Right atrium auricular region (tissue), 2 donors: ENCODE measurements at places on chromosomes 1 and 21. TPM values are rescaled to one million over a fixed set of nuclear protein-coding genes. Genes with fewer than 3 reads are reported as not detected.

DNA sequence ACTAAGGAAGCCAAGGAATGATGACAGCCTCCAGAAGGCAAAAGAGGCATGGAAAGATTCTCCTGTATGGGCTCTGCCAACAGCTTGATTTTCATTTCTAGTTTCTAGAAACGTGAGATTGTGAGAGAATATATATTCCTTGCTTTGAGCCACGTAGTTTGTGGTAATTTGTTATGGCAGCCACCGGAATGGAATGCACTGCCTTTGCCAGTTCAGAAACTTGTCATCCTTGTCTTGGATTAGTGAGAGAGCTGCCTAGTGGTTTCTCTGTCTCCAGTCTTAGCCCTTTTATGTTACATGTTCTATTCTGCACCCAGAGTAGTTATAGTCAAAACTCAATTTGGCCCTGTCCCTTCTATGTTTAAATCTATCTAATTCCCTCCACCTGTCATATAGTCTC, 216.0 kb upstream of the PTGFR start:
- no peak for DNase-seq
- no peaks in the 10 kb centered on the region for H3K4me1 ChIP-seq
- H3K27ac ChIP-seq: no peak overlapping the region
- H3K27me3 ChIP-seq: no peaks in the 10 kb centered on the region

The HSPG2 gene
- 557 TPM for total RNA-seq

- no peak for DNase-seq
- no peak overlapping the region for H3K4me3 ChIP-seq
- H3K27me3 ChIP-seq: no peaks in the 10 kb centered on the region
- H3K36me3 ChIP-seq: no peaks in the 10 kb centered on the region
These were observed 96.1 kb downstream of the KAZN start for GRCh38 chr1:14694589-14694988.

The PADI1 gene
- total RNA-seq: not detected

GRCh38 chr21:45599146-45599581, 44.4 kb upstream of the PCBP3 start:
- H3K27ac ChIP-seq: no peak overlapping the region
- no peaks in the 10 kb centered on the region for H3K36me3 ChIP-seq
- H3K27me3 ChIP-seq: no peaks in the 10 kb centered on the region
- H3K4me1 ChIP-seq: no peaks in the 10 kb centered on the region

The KRTAP19-3 gene
- total RNA-seq: not detected

The TDRD5 gene
- total RNA-seq: 0.20 TPM

DNA sequence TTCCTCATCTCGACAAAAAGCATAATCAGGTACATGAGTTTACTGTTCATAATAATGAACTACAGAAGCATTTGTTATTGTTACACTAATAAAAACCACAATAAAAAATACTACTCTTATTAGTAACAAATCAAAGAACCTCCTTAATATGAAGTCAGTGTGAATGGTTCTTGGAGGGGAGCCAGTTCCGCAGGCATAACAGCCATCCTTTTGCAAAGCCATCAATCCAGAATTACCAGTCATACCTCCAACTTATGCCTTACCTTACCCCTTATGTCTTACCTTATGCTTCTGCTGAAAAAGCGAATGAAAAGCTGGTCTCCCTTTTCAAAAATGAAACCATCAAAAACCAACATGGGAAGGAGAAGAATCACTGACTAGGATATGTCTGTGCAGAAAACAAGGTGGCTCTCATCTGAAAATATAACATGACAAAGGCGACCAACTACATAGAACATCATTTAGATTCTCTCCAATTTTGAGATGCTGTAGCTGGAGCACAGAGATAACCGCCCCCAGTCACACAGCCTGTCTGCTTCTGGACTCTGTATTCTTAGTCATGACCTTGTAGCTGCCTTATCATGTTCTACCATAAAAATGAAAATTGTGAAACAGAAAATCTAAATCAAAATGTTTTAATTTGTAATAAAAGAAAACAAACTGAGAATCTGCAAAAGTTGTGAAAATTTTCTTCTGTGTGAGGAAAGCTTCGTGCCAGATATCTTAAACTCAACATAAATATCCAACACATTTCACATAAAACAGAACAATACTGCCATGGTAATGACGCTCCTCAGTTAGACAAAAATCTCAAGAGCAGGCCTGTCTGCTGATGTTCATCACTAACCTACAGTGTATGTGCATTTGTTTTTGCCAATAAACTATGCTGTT, 438.2 kb downstream of the SMYD3 start:
- no peak overlapping the region for H3K27ac ChIP-seq
- H3K27me3 ChIP-seq: no peaks in the 10 kb centered on the region
- H3K4me3 ChIP-seq: no peak overlapping the region
- H3K36me3 ChIP-seq: no peaks in the 10 kb centered on the region

DNA sequence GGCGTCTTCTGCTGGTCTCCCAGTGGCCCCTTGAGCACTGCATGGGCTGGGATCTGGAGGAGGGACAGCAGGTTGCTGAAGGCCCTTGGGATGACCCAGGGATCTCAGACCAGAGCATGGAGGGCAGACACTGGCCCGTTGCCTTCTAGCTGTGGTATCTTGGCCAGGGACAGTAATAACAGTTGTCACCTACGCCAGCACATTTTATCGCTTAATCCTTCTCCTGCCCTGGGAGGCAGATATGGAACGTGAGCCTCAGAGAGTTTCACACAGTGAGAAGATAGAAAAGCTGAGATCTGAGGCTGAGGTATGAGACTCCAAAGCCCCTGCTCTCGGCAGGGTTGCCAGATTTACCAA, 40.1 kb upstream of the RD3 start:
- H3K4me1 ChIP-seq: peaks cover 18% of the 10 kb centered on the region
- DNase-seq: no peak
- H3K36me3 ChIP-seq: no peaks in the 10 kb centered on the region
- H3K27ac ChIP-seq: peak overlapping the region; percentile 20

The PIP5K1A gene
- total RNA-seq: 35.6 TPM

The FOXD3 gene
- 0.48 TPM for total RNA-seq

- H3K4me1 ChIP-seq: no peaks in the 10 kb centered on the region
- no peaks in the 10 kb centered on the region for H3K27me3 ChIP-seq
- no peak overlapping the region for H3K4me3 ChIP-seq
These were observed 323.5 kb downstream of the ZNF326 start for GRCh38 chr1:90318431-90318830.

DNA sequence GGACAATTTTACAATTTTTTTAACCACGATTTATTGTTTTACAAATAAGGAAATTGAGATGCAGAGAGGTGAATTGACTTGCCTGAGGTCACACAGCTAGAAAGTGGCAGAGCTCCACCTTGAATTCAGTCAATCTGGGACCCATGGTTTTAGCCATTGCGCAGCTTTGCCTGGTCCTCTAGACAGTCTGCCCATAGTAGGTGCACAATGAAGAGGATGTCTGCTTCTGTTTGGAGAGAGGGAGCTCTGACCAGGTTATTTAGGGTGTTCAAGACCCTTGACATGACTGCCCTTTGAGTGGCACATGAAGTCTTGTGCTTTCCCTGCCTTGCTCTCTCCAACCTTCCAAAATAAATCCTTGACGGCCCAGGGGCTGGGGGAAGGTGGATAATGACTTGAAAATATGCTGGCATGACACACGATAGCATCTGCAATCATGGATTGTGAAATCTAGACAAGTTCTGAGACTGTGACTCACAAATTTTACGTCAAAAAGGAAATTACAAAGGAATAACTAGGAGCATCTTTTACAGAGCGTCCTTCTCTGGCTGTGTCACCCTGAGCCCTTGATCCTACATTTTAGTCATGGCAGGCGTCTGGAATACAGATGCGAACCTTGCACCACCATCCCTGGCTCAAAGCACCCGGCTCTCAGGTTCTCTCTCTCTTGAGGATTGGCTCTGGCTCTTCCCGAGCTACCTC, 26.2 kb upstream of the ID3 start:
- H3K4me3 ChIP-seq: no peak overlapping the region
- H3K36me3 ChIP-seq: no peaks in the 10 kb centered on the region
- H3K27me3 ChIP-seq: no peaks in the 10 kb centered on the region
- DNase-seq: no peak
- no peaks in the 10 kb centered on the region for H3K4me1 ChIP-seq
- H3K27ac ChIP-seq: no peak overlapping the region

The C1orf94 gene
- not detected for total RNA-seq

The TMPRSS15 gene
- total RNA-seq: not detected

- no peak overlapping the region for H3K27ac ChIP-seq
- no peaks in the 10 kb centered on the region for H3K36me3 ChIP-seq
- DNase-seq: no peak
These were observed 669.0 kb downstream of the RWDD3 start for GRCh38 chr1:95903060-95903459.

The MROH7 gene
- total RNA-seq: 6.9 TPM

DNA sequence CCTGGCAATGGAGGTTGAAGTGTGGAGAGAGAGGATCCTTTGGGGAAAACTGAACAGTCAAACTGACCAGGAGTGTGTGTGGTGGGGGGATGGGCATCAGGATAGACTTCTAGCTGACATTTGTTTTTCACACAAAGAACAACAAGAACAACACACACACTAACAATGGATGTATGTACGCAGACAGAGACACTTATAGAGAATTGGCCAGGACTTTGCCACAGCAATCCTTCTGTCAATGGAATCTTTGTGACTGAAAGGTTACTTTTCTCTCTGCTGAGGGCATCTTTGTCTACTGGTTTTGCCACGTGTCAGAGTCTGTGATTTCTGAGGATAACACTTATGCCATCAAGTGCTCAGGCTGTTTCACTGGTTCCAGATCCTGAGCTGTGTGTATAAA, 12.4 kb upstream of the FCGR2A start:
- no peak overlapping the region for H3K4me3 ChIP-seq
- H3K36me3 ChIP-seq: no peaks in the 10 kb centered on the region
- no peaks in the 10 kb centered on the region for H3K27me3 ChIP-seq
- H3K27ac ChIP-seq: no peak overlapping the region

DNA sequence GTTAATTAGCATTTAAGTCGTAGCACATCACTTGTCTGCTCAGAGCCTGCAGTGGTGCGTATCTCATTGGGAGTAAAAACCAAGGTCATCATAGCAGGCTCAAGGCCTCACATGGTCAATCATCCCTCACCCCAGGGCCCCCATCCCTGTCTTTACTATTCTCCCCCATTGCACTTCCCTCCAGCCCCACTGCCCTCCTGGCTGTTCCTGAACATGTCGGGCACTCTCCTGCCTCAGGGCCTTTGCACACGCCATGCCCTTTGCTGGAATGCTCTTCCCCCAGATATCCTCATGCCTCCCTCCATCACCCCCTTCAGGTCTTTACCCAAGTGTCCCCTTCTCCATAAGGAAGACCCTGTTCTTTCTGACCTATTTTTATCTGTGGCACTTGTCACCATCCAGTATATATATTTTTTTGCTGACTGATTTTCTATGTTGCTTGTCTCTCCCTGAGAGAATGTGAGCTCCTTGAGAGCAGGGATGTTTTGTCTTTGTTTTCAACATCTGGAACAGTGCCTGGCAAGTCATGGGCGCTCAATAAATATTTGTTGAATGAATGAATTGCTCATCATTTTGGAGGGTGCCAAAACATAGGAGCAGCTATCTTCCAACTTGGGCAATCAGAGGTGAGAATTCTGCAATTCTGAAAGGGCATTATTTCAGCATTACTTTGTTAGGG, 74.1 kb upstream of the POU3F1 start:
- no peak for DNase-seq
- H3K27ac ChIP-seq: no peak overlapping the region
- H3K27me3 ChIP-seq: no peaks in the 10 kb centered on the region
- no peaks in the 10 kb centered on the region for H3K36me3 ChIP-seq

GRCh38 chr1:230174041-230174440, 107.0 kb downstream of the GALNT2 start:
- H3K4me3 ChIP-seq: no peak overlapping the region
- H3K4me1 ChIP-seq: peaks cover 28% of the 10 kb centered on the region
- DNase-seq: peak; percentile 42
- no peaks in the 10 kb centered on the region for H3K27me3 ChIP-seq

GRCh38 chr1:6281511-6282402, 20.9 kb upstream of the GPR153 start:
- no peaks in the 10 kb centered on the region for H3K36me3 ChIP-seq
- no peaks in the 10 kb centered on the region for H3K4me1 ChIP-seq
- no peak overlapping the region for H3K27ac ChIP-seq
- no peaks in the 10 kb centered on the region for H3K27me3 ChIP-seq
- H3K4me3 ChIP-seq: no peak overlapping the region
- no peak for DNase-seq

The TSPEAR gene
- not detected for total RNA-seq

The RGS1 gene
- 22.8 TPM for total RNA-seq

DNA sequence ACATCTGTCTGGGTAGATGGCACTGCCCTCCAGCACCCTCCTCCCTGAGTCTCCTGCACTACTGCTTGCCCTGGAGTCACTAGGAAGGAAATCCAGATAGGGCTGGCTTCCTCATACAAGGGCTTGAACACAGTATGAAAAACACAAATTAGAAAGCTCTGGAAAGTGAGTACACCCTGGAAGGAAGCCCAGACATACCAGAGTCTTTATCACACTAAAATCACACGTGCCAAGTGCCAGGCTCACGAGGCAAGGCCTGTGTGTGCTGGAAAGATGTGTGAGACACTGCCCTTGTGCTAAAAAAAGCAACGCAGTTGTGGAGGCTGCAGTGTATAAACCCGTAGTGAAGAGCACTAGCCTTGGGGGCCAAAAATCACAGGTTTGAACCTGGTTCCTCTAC, 28.3 kb upstream of the S100A7 start:
- H3K27me3 ChIP-seq: no peaks in the 10 kb centered on the region
- H3K4me1 ChIP-seq: no peaks in the 10 kb centered on the region
- no peak overlapping the region for H3K4me3 ChIP-seq

The KRTAP11-1 gene
- not detected for total RNA-seq

GRCh38 chr1:32767641-32768040, 49.5 kb downstream of the YARS1 start:
- H3K36me3 ChIP-seq: no peaks in the 10 kb centered on the region
- no peak overlapping the region for H3K27ac ChIP-seq
- H3K27me3 ChIP-seq: no peaks in the 10 kb centered on the region
- no peak for DNase-seq
- H3K4me1 ChIP-seq: peaks cover 23% of the 10 kb centered on the region

DNA sequence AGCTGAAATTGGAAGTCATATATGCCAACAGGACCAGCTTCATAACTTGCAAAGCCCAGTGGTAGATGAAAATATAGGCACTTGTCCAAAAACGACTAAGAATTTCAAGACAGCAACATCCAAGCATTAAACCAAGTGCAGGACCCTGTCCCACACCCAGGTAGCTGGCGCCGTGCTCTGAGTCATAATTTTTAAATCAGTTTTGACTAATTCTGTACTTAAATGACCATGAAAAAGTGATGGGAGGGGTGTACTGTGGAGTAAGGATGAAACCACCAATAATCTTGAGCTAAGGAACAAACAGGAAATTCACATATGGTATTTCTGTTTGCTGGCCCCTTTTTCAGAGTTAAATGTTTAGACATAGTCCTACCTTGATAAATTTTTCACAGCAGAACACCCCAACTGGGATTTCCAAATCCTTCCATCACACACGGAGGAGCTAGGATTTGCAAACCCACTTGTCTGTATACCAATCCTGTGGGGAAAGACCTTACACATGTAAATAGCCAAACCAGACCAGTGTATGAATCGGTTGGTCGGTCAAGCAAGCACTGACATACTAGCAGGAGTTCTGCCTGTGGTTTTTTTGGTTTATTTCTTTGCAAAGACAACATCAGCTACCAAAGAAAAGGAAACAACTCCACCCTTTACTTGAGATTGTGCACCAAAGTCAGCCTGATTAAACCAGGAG, 235.7 kb upstream of the RAB4A start:
- H3K36me3 ChIP-seq: no peaks in the 10 kb centered on the region
- no peak for DNase-seq
- no peak overlapping the region for H3K27ac ChIP-seq

The EDARADD gene
- total RNA-seq: not detected

The BATF3 gene
- total RNA-seq: 3.3 TPM

- peak; percentile 69 for DNase-seq
- no peak overlapping the region for H3K4me3 ChIP-seq
These were observed 220.0 kb downstream of the SETD4 start for GRCh38 chr21:35840197-35840799.
